ENCODE measurements at places on chromosomes 3 and 15. TPM values are rescaled to one million over a fixed set of nuclear protein-coding genes. Genes with fewer than 3 reads are reported as not detected.

GRCh38 chr15:100053474-100054121 lies 288.2 kb downstream of the ADAMTS17 start:
- H3K4me1 ChIP-seq: no peaks in the 10 kb centered on the region
- H3K27me3 ChIP-seq: no peaks in the 10 kb centered on the region
- H3K4me3 ChIP-seq: no peak overlapping the region
- no peak overlapping the region for H3K27ac ChIP-seq
- no peak for DNase-seq

The ATP13A5 gene
- total RNA-seq: 0.05 TPM

The CPN2 gene
- total RNA-seq: 0.05 TPM

DNA sequence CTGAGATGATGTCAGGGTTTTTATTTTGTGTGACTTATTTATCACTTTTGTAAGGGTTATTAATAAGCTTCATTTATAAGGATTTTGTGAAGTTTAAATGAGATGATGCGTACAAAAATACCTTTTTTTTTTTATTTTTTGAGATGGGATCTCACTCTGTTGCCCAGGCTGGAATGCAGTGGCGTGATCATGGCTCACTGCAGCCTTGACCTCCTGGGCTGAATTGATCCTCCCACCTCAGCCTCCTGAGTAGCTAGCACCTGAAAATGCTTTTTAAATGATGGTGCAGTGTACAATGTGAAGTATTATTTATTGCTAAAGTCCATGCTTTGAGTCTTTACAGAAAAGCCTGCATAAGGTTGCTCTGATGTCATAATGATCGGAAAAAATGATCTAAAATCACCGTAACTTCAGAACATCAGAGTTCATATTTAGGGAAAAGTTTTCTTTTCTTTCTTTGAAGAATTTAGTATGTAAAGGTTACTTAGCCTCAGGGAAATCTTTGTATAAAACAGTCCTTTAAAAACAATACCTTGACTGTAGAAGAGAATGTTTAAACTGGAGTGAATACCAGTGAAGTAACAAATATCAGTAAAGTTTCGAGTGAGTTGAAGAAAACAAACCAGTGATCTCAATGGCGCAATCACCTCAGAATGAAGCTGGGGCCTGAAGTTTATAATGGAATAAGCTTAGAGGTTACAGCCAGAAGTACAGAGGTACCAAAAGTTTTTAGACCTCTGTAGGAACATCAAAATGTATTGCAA lies 29.7 kb downstream of the TCF12 start:
- H3K27me3 ChIP-seq: no peaks in the 10 kb centered on the region
- no peak for DNase-seq
- H3K36me3 ChIP-seq: peaks cover 3% of the 10 kb centered on the region
- H3K4me1 ChIP-seq: peaks cover 2% of the 10 kb centered on the region
- H3K27ac ChIP-seq: no peak overlapping the region
- H3K4me3 ChIP-seq: no peak overlapping the region

GRCh38 chr3:40680685-40681657 lies 156.2 kb downstream of the ZNF621 start:
- no peak overlapping the region for H3K27ac ChIP-seq
- no peaks in the 10 kb centered on the region for H3K4me1 ChIP-seq
- H3K27me3 ChIP-seq: no peaks in the 10 kb centered on the region
- DNase-seq: no peak
- no peak overlapping the region for H3K4me3 ChIP-seq

The GUCA1C gene
- total RNA-seq: not detected

DNA sequence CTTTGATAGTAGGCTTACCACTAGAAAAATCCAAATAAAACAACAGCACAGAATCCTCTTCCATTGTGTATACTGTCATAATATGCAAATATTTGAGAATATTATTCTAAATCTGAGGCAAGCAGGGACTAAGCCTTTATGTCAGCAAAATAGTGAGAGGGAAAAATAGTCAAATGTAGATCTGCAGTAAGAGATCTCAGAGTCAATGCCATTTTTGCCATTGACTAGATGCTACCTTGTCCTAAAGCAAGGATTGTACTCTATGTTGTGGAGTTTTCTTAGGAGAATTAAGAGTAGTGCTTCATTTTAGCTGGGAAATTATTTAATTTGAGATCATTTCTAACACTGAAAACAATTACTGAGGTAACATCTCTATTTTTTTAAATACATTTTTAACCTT lies 50.2 kb downstream of the IQCH start:
- no peak overlapping the region for H3K4me3 ChIP-seq
- DNase-seq: no peak
- no peaks in the 10 kb centered on the region for H3K27me3 ChIP-seq
- no peak overlapping the region for H3K27ac ChIP-seq
- H3K36me3 ChIP-seq: no peaks in the 10 kb centered on the region

The CTXN2 gene
- total RNA-seq: not detected

DNA sequence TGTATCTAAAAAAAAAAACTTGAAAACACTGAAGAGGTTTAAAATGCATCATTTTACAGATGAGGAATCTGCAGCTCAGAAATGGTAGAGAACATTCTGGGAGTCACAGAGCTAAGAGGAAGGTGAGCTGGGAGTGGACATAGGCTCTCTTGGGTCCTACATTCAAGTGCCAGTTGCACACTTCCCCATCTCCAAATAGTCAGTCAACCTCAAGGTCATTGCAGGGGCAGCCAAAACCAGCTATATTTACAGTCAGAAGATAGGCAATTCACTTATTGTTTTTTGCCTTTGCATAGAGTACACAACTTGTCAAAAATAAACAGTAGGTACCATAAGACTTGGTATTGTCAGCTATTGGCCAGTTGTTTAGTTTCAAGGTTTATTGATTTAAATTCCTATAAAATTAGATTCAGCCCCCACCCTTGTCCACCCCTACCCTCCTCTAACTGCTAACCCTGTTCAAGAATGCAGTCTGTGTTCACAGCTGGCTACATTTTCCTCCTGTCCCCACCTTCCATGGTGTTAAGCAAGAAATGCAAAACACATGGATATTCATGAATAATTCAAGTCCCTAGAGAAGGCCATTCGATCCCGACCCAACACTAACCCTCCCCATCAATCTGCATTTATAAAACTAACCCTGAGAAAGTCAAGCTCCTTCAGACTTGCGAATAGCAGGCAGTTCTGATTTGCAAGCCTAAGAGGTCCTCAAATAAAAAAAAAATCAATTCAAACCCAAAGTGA lies 567.0 kb upstream of the MCTP2 start:
- H3K27ac ChIP-seq: no peak overlapping the region
- DNase-seq: no peak
- no peaks in the 10 kb centered on the region for H3K36me3 ChIP-seq

- DNase-seq: no peak
- no peaks in the 10 kb centered on the region for H3K4me1 ChIP-seq
These were observed 7.6 kb upstream of the P2RY14 start for GRCh38 chr3:151285940-151286339.

GRCh38 chr3:56303487-56303886 lies 164.8 kb downstream of the ERC2 start:
- H3K36me3 ChIP-seq: no peaks in the 10 kb centered on the region
- no peaks in the 10 kb centered on the region for H3K27me3 ChIP-seq
- no peak overlapping the region for H3K4me3 ChIP-seq
- no peaks in the 10 kb centered on the region for H3K4me1 ChIP-seq
- no peak overlapping the region for H3K27ac ChIP-seq
- DNase-seq: no peak

- H3K4me3 ChIP-seq: no peak overlapping the region
- H3K4me1 ChIP-seq: no peaks in the 10 kb centered on the region
- no peak overlapping the region for H3K27ac ChIP-seq
These were observed 130.0 kb upstream of the VEPH1 start for GRCh38 chr3:157633241-157633640.

The CYP8B1 gene
- not detected for total RNA-seq

DNA sequence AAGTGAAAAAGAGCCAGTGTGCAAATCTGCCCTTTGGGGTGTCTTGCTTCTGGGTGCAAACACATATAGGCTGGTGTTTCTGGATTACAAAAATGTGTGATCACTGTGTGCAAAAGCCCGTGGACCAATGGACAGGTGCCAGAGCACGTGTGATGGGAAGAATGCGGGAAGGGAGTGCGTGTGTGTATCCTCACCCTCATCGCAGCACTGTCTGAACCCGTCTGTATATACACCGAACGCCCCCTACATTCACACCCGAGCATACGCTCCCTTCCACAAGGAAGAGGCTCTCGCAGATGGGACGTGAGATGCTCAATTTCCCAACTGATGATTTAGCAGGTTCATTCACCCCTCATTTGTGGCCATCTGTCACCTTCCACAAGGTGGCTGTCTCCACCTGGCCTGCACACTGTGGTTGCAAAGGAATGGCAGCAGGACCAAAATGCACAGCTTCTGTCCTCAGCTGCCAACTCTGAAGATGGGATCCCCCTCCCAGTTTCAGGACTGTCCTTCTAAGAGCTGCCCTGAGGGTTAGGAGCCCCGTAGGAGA lies 19.4 kb upstream of the SLC6A1 start:
- no peak overlapping the region for H3K27ac ChIP-seq
- no peaks in the 10 kb centered on the region for H3K36me3 ChIP-seq
- DNase-seq: no peak

DNA sequence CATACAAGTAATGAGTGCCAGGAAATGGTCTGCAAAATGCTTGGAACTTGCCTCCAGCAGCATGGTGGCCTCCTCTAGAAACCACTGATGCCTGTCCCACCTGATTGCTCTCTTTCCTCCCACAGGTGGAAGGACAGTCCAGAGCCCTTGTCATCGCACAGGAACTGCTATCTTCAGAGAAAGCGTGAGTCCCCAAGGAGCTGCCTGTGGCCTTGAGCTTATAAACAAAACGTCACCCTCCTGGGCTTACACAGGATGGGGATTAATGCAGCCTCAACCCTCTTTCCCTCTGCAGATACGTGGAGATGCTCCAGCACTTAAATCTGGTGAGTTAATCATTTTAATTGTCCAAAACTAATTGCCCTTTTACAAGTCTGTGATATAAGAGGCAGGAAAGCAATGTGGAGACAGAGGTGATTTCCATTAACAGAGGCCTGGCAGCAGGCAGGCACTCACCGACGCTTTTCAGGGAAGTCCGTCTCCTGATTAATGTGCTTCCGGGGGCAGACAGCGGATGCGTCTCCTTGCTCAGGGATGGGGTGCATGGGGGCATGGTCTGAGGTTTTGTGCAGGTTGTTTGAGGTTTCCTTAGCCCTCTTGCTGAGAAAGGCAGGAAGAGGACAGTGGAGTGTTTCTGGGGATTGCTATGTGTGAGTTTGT lies 61.8 kb downstream of the FGD5 start:
- peaks cover 39% of the 10 kb centered on the region for H3K4me1 ChIP-seq
- DNase-seq: no peak
- no peak overlapping the region for H3K4me3 ChIP-seq
- no peaks in the 10 kb centered on the region for H3K27me3 ChIP-seq
- H3K27ac ChIP-seq: peak overlapping the region; percentile 38

DNA sequence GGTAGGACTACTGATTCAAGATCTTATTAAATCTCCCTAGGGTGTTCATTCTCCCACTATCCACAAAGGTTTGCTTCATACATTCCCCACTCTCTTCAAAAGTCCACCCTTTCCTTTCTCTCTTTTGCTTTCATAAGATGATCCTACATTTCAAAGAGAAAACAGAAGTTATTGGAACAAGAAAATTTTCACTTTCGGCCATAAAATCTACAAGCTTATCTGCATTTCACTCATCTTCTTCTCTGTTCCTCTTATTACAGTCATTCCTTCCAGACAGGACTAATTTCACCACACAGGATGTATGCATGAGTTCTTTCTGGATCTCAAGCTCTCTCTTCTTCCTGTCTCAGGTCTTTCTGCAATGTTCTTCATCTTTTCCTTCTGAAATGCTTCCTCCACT lies 238.7 kb downstream of the ISL2 start:
- no peak overlapping the region for H3K4me3 ChIP-seq
- no peaks in the 10 kb centered on the region for H3K27me3 ChIP-seq
- no peaks in the 10 kb centered on the region for H3K4me1 ChIP-seq
- no peak for DNase-seq

- no peaks in the 10 kb centered on the region for H3K36me3 ChIP-seq
- H3K4me1 ChIP-seq: no peaks in the 10 kb centered on the region
- DNase-seq: no peak
- H3K27me3 ChIP-seq: no peaks in the 10 kb centered on the region
- no peak overlapping the region for H3K4me3 ChIP-seq
- H3K27ac ChIP-seq: no peak overlapping the region
These were observed 551.6 kb downstream of the ZIC1 start for GRCh38 chr3:147960786-147961185.

GRCh38 chr3:36904641-36905040 lies 40.2 kb downstream of the TRANK1 start:
- H3K27ac ChIP-seq: no peak overlapping the region
- H3K27me3 ChIP-seq: no peaks in the 10 kb centered on the region
- no peak overlapping the region for H3K4me3 ChIP-seq
- H3K4me1 ChIP-seq: peaks cover 64% of the 10 kb centered on the region

DNA sequence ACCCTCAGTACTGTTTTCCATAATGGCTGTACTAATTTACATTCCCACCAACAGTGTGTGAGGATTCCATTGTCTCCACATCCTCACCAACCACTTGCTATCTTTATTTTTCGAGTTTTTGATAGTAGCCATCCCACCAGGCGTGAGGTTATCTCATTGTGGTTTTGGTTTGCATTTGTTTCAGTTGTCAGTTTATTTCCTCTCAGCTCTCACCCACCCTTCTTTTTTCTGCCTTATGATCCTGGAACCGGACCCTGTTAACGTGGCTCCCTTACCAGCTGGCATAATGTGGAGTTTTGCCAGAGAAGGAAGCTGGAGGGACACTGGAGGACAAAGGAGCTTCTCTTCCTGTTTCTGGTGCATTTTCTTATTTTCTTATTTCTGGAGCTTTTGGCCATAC lies 25.1 kb upstream of the SH3GL3 start:
- H3K27me3 ChIP-seq: no peaks in the 10 kb centered on the region
- H3K36me3 ChIP-seq: no peaks in the 10 kb centered on the region
- no peak overlapping the region for H3K27ac ChIP-seq
- H3K4me1 ChIP-seq: no peaks in the 10 kb centered on the region
- DNase-seq: no peak

The PEX5L gene
- 1.9 TPM for total RNA-seq

DNA sequence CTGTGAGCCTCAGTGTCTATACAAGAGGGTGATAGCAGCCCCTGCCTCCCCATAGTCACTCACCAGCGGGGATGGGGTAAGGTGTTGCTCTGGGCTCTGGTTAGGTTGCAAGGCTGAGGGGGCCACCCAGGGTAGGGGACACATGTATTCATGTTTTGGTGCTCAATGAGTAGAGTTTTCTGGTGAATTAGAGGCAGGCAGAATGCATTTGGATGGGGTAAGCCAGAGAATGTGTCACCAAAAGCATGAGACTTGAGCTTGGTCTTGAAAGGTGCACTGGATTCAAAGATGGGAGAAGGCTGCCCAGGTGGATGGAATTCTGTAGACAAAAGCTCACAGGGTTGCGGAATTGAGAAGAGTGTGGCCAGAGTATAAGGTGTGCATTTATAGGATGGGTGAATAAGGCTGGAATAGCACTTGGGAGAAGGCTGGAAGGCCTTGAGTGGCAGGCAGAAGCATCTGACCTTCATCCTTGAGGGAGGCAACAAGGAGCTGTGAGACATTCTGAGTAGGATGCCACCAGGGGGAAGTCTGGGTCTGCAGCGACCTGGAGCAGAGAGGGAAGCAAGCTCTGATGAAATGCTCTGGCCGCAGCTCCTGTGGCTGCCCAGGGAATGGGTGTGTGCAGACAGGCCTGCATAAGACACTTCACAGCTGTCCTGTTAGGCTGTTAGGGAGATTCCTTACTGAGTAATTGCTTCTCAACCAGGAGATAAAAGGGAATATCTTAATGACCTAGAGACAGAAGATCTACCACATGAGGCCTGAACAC lies 149.6 kb downstream of the CHDH start:
- no peaks in the 10 kb centered on the region for H3K36me3 ChIP-seq
- no peaks in the 10 kb centered on the region for H3K4me1 ChIP-seq
- no peaks in the 10 kb centered on the region for H3K27me3 ChIP-seq
- no peak overlapping the region for H3K4me3 ChIP-seq
- no peak overlapping the region for H3K27ac ChIP-seq
- no peak for DNase-seq
